ENCODE measurements at places on chromosomes 12 and 14. TPM values are rescaled to one million over a fixed set of nuclear protein-coding genes. Genes with fewer than 3 reads are reported as not detected.

Gene DHRS2
- total RNA-seq = not detected

Gene GPR162
- 6.5 TPM for total RNA-seq

Gene EMP1
- total RNA-seq = 90.5 TPM

Gene WSB2
- 100 TPM for total RNA-seq

Gene OTX2
- not detected for total RNA-seq

Gene PRIMA1
- total RNA-seq = 7.3 TPM

Gene NEUROD4
- not detected for total RNA-seq

Gene FOXN4
- not detected for total RNA-seq

DNA sequence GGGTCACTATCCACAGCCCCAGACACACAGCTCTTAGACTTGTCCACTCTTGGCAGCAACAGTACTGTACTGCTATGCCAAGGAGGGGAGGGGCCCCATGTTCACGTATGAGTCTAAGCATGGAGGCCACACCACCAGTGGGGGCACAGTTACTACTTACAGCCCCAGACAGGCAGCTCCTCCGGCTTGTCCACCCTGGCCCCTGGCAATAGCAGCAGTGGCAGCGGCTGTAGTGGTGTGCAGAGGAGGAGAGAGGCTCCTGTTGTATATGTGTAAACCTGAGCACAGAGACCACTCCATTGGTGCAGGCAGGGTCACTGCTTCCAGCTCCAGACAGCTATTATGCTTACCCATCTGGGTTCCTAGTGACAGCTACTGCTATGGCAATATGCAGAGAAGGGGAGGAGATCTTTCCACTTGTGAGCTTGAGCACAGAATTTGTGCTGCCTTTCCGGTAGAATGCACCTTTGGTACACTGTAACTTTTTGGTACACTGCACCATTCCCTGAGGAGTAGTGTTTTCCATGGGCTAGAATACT lies 113.2 kb downstream of the RAD51B start:
- no peak overlapping the region for H3K27ac ChIP-seq
- no peak for DNase-seq
- peaks cover 32% of the 10 kb centered on the region for H3K4me1 ChIP-seq
- H3K4me3 ChIP-seq = no peak overlapping the region
- H3K36me3 ChIP-seq = no peaks in the 10 kb centered on the region
- H3K27me3 ChIP-seq = no peaks in the 10 kb centered on the region

DNA sequence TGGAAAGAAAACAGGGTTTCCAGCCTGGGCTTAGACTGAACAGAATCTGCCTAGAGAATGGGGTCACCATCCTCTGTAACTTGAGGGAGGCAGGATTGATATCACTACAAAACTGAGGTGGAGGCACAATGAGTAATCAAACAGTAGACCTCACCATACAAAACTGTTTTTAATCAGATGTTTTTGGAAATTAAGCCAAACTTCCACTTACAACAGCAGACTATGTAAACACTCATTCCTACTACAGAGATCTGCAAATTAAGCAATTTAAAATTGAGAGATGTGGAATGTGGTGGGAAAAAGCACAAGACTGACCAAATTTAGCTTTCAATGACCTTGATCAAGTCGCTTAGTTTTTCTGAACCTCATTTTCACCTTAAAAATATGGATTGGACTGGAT lies 104.3 kb upstream of the SLC38A4 start:
- no peak for DNase-seq
- no peaks in the 10 kb centered on the region for H3K36me3 ChIP-seq

DNA sequence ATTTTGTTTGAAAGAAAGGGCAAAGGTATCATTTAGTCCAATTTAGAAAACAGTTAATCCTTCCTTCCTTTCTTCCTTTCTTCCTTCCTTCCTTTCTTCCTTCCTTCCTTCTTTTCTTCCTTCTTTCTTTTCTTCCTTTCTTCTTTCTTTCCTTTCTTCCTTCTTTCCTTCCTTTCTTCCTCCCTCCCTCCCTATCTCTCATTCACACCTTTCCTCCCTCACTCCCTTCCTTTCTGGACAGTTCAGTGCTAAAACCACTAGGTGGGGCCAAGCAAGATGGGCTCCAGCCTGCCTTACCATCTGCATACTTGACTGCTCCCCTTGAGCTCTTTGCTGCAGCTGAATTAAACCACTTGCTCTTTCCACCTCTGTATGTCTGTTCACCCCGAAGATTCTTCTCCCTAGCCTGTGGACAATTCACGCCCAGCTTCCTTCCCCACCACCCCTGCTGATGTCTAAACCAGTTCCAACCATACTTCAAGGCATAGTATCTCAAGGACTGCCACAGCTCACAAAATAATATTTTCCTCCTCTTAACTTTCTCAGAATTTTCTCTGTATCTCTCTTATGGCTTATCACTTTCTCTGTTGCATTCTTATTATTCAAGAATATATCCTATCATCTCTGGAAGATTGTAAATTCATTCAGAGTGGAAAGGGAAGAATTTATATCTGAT lies 78.0 kb downstream of the DBX2 start:
- H3K27ac ChIP-seq = no peak overlapping the region
- H3K27me3 ChIP-seq = no peaks in the 10 kb centered on the region
- H3K4me1 ChIP-seq = no peaks in the 10 kb centered on the region
- no peak overlapping the region for H3K4me3 ChIP-seq

GRCh38 chr12:27866373-27867101 lies 86.5 kb upstream of the MANSC4 start:
- H3K27me3 ChIP-seq = no peaks in the 10 kb centered on the region
- no peak overlapping the region for H3K27ac ChIP-seq
- H3K36me3 ChIP-seq = no peaks in the 10 kb centered on the region
- no peak for DNase-seq
- peaks cover 24% of the 10 kb centered on the region for H3K4me1 ChIP-seq

- H3K27ac ChIP-seq = no peak overlapping the region
- no peaks in the 10 kb centered on the region for H3K36me3 ChIP-seq
- no peak for DNase-seq
Observed at GRCh38 chr14:89131004-89131750, 285.9 kb downstream of the FOXN3 start.

GRCh38 chr14:23164949-23165348 lies 18.5 kb downstream of the SLC7A8 start:
- H3K4me1 ChIP-seq = peaks cover 29% of the 10 kb centered on the region
- H3K4me3 ChIP-seq = no peak overlapping the region
- DNase-seq = no peak
- H3K27me3 ChIP-seq = no peaks in the 10 kb centered on the region
- no peak overlapping the region for H3K27ac ChIP-seq

GRCh38 chr12:97375310-97375709 lies 87.3 kb upstream of the RMST start:
- no peak overlapping the region for H3K4me3 ChIP-seq
- H3K27me3 ChIP-seq = no peaks in the 10 kb centered on the region
- H3K36me3 ChIP-seq = no peaks in the 10 kb centered on the region
- H3K27ac ChIP-seq = no peak overlapping the region
- no peaks in the 10 kb centered on the region for H3K4me1 ChIP-seq
- DNase-seq = no peak

GRCh38 chr14:49319810-49320209 lies 266.4 kb downstream of the RPS29 start:
- H3K4me1 ChIP-seq = no peaks in the 10 kb centered on the region
- peaks cover 4% of the 10 kb centered on the region for H3K27me3 ChIP-seq
- H3K27ac ChIP-seq = no peak overlapping the region
- H3K4me3 ChIP-seq = no peak overlapping the region

DNA sequence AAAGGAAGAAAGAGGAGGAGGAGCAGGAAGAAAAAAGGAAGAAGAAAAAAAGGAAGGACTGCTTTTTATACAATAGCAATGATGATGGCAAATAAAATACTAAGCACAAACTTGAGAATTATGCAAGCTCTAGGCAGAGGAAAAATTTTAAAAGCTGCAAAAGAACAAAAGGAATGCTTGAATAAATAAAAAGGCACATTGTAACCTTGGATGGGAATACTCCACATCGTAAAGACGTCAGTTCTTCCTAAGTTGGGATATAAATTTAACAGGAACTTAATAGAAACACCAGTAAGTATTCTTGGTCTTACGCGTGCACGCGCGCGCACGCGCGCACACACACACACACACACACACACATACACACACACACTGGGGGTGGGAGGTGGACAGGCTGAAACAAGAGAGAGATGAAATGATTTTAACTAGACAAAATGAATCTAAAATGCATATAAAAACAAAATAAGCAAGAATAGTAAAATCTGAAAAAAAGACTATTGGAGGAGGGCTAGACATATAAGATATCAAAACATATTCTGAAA lies 43.0 kb downstream of the SERPINA3 start:
- H3K4me1 ChIP-seq = no peaks in the 10 kb centered on the region
- H3K4me3 ChIP-seq = no peak overlapping the region
- no peak for DNase-seq
- H3K27me3 ChIP-seq = peaks cover 11% of the 10 kb centered on the region
- no peaks in the 10 kb centered on the region for H3K36me3 ChIP-seq

DNA sequence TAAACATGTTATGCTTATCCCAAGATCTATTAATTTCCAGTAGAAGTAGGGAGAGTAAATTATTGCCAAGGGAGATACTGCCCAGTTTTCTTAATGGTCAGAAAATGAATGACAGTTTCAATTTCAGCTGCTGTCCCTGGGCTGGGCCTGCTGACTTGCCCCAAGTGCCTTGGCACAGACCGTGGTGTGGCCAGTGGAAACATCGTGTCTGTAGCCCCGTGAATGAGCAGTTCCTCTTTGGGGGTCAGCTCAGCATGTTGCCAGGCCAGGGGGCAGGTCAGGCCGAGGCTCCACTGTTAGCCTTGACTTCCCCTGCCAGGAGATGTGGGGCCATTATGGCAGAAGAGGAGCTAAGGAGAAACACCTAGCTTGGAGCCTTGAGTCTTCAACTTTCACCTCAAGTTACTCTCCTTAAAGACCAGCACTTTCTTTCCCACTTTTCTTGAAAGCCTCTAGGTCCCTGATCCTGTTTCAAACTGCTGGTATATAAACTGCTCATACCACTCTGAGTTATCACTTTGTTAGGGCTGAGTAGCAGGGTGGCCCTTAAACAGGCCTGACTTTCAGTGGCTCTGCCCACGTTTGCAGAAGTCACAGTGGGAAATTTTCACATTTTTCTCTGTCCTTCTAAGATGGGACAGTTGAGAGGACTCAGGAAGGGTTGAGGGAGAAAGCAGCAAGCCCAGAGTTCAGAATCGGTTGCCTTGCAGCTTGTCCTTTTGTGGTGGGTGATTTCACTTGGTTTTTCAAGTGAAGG lies 73.2 kb downstream of the SUSD6 start:
- H3K27me3 ChIP-seq = no peaks in the 10 kb centered on the region
- no peak for DNase-seq
- no peak overlapping the region for H3K4me3 ChIP-seq
- peaks cover 99% of the 10 kb centered on the region for H3K4me1 ChIP-seq

GRCh38 chr12:71008616-71009015 lies 88.1 kb upstream of the PTPRR start:
- no peak overlapping the region for H3K4me3 ChIP-seq
- H3K27ac ChIP-seq = no peak overlapping the region
- no peaks in the 10 kb centered on the region for H3K4me1 ChIP-seq
- no peaks in the 10 kb centered on the region for H3K36me3 ChIP-seq

DNA sequence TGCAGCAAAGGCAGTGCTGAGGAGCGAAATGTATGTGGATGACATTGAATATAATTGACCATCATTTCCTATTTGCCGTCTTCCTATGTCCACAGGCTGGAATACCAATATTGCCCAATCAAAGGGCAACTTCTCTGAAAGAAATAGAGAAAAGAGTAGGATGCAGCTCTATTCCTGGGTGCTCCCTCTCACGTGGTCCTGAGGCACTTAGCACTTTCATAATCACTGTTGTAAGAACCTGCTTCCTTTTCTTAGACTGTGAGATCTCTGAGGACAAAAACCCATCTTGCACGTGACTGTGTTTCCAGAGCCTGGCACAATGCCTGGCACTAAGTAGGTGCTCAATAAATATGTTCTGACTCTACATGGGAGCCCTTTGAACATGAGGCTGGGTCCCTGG lies 122.7 kb upstream of the CPM start:
- H3K36me3 ChIP-seq = no peaks in the 10 kb centered on the region
- H3K4me3 ChIP-seq = no peak overlapping the region
- DNase-seq = no peak
- H3K27me3 ChIP-seq = no peaks in the 10 kb centered on the region
- H3K27ac ChIP-seq = no peak overlapping the region

GRCh38 chr12:6604259-6605029 lies 2.7 kb downstream of the CHD4 start:
- no peak for DNase-seq
- peaks cover 67% of the 10 kb centered on the region for H3K4me1 ChIP-seq
- H3K4me3 ChIP-seq = peak overlapping the region; percentile 99
- H3K36me3 ChIP-seq = peaks cover 43% of the 10 kb centered on the region
- H3K27ac ChIP-seq = peak overlapping the region; percentile 99
- no peaks in the 10 kb centered on the region for H3K27me3 ChIP-seq

GRCh38 chr14:93317875-93318807 lies 14.7 kb downstream of the BTBD7 start:
- H3K4me3 ChIP-seq = no peak overlapping the region
- no peaks in the 10 kb centered on the region for H3K36me3 ChIP-seq
- no peaks in the 10 kb centered on the region for H3K27me3 ChIP-seq
- H3K27ac ChIP-seq = no peak overlapping the region
- H3K4me1 ChIP-seq = peaks cover 55% of the 10 kb centered on the region

GRCh38 chr14:33016613-33017012 lies 77.9 kb downstream of the NPAS3 start:
- no peaks in the 10 kb centered on the region for H3K4me1 ChIP-seq
- H3K27ac ChIP-seq = no peak overlapping the region
- H3K36me3 ChIP-seq = no peaks in the 10 kb centered on the region
- no peak overlapping the region for H3K4me3 ChIP-seq
- no peak for DNase-seq
- no peaks in the 10 kb centered on the region for H3K27me3 ChIP-seq

- no peaks in the 10 kb centered on the region for H3K27me3 ChIP-seq
- DNase-seq = no peak
- H3K4me3 ChIP-seq = no peak overlapping the region
- no peaks in the 10 kb centered on the region for H3K36me3 ChIP-seq
- no peaks in the 10 kb centered on the region for H3K4me1 ChIP-seq
Observed at GRCh38 chr12:103901518-103902173, 28.6 kb upstream of the HSP90B1 start.

DNA sequence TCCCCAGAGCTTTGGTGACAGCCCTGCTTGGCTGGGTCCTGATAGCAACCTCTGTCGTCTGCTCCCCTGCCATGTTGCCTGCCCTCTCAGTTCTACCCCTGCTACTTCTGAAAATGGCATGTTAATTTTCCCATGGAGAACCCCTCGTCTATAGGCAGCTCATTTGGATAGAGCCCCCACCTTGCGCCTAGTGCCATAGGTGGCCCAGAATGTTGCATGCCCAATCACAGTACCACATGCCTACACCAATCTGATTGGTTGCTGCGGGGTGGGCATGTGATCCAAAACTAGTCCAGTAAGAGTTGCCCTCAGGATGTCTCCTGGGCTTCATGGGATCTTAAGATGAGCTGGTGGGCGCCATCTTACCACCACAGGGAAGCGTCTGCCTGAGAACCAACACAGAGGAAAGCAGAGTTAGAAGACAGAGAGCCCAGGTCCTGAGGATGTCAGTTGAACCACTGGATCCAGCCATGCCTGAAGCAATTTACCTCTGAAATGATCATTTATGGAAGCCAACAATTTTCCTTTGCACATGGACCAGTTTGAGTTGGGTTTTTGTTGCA lies 85.7 kb downstream of the PAPOLA start:
- H3K36me3 ChIP-seq = no peaks in the 10 kb centered on the region
- peaks cover 8% of the 10 kb centered on the region for H3K4me1 ChIP-seq
- peaks cover 78% of the 10 kb centered on the region for H3K27me3 ChIP-seq
- no peak overlapping the region for H3K4me3 ChIP-seq

GRCh38 chr12:60391051-60391450 lies 795.2 kb downstream of the SLC16A7 start:
- H3K27ac ChIP-seq = no peak overlapping the region
- H3K4me1 ChIP-seq = no peaks in the 10 kb centered on the region
- H3K4me3 ChIP-seq = no peak overlapping the region
- H3K27me3 ChIP-seq = no peaks in the 10 kb centered on the region
- no peak for DNase-seq
- no peaks in the 10 kb centered on the region for H3K36me3 ChIP-seq

- no peaks in the 10 kb centered on the region for H3K27me3 ChIP-seq
- no peaks in the 10 kb centered on the region for H3K36me3 ChIP-seq
- H3K4me1 ChIP-seq = peaks cover 4% of the 10 kb centered on the region
- H3K4me3 ChIP-seq = no peak overlapping the region
Observed at GRCh38 chr12:19689801-19690472, 250.6 kb downstream of the AEBP2 start.
